ENCODE measurements at places on chromosomes 5 and 9. TPM values are rescaled to one million over a fixed set of nuclear protein-coding genes. Genes with fewer than 3 reads are reported as not detected.

DNA sequence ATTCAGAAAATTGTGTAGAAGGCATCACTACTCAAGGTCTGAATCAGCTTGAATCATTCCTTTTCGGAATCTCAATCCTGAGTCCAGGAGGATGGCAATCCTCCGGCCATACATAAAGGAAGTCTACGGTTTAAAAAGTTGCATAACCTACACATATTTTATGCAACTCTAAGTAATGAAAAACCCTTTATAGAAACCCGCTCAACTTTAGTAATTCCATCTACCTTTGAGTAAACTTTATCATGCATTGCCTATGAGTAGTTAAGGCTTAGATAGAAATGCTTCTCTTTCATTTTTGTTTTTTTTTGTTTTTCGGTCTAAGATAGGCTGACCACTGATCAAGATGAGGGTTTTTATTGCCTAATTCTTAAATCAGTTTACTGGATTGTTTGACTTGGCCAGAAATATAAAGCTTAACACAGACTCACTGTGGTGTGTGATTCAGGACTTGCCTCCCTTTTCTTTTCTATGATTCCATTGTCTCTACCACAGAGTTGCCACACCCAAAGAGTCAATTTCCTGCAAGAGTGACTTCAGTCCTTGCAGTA lies 85.0 kb downstream of the LURAP1L start:
- DNase-seq, result no peak

DNA sequence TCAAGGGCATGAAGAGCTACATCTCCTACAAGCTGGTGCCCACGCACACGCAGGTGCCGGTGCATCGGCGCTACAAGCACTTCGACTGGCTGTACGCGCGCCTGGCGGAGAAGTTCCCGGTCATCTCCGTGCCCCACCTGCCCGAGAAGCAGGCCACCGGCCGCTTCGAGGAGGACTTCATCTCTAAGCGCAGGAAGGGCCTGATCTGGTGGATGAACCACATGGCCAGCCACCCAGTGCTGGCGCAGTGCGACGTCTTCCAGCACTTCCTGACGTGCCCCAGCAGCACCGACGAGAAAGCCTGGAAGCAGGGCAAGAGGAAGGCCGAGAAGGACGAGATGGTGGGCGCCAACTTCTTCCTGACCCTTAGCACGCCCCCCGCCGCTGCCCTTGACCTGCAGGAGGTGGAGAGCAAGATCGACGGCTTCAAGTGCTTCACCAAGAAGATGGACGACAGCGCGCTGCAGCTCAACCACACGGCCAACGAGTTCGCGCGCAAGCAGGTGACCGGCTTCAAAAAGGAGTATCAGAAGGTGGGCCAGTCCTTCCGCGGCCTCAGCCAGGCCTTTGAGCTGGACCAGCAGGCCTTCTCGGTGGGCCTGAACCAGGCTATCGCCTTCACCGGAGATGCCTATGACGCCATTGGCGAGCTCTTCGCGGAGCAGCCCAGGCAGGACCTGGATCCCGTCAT lies 1.4 kb downstream of the SNX18 start:
- no peak for DNase-seq

DNA sequence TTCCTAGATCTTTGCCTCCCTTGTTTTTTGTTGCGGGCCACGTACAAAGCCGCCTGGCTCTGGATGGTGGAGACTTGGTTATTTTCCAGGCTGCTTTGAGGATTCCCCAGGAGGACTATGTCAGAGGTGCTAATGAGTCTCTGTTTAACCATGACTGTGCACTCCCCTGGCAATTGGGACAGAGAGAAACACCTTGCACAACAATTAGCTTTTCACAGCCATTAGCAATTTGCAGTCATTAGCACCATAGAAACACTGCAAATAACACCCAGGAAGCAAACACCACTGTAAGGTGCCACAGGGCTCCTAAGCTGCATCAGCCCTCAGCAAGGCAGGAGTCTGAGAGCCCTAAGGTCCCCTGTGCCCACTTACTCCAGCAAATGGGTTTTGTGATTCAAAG lies 201.0 kb upstream of the VLDLR start:
- DNase-seq, result no peak

DNA sequence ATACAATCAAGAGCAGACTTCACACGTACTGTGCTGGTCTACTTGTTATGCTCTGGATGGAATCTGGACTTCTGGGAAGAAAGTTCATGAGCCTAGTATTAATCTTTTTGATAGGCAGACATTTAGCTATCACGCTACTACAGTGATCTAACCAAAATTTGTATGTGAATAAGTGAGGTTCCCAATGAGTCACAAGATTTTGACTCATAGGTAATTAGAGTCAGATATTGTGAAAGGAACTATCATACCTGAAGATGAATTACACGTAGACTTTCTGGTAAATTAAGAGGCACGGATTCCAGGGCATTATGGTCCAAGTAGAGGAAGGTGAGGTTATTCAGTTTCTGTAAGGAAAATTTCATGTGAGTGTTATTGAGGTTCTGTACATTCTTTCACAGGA lies 18.4 kb downstream of the OGN start:
- DNase-seq, result no peak

DNA sequence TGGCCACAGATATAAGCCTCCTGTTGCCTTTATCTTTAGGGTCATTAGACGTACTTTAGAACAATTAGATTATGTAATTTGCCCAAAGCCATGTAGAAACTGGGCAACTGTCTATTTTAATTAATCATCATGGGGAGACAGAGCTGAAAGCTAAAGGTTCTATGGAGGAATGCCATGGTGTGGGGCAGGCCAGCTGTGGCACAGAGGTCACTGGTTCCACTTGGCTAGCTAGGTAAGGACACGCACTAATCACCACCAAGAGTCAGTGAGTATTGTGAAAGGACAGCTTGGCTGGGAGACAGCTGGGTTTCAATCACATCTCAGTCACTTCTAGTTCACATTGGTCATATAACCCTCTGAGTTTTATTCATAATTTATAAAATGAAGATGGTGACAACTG lies 81.7 kb downstream of the HMHB1 start:
- no peak for DNase-seq

GRCh38 chr5:151303666-151304065 lies at the start of gene SLC36A3:
Gene SLC36A3, minus strand, starts transcription at chr5:151303766. Its CDS starts 412 bp downstream, at chr5:151303354.
- DNase-seq, result no peak

DNA sequence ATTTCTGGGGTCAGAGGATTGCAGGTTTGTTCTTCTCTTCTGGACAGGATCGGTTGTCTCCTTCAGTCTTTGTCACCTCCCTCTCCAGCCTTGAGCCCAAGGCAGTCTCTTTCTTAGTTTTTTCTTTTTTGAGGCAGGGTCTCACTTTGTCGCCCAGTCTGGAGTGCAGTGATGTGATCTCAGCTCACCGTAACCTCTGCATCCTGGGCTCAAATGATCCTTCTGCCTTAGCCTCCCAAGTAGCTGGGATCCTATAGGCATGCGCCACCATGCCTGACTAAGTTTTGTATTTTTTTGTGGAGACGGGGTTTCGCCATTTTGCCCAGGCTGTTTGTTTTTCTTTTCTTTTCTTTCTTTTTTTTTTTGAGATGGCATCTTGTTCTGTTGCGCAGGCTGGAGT lies 6.1 kb downstream of the PRRC2B start:
- DNase-seq, result no peak

- DNase-seq, result peak; percentile 28
Measured at GRCh38 chr5:74851684-74852353, 14.4 kb downstream of the FAM169A start.

- DNase-seq, result peak; percentile 85
Measured at GRCh38 chr9:129783516-129784361, 19.2 kb upstream of the TOR1B start.

The PHF24 gene
- total RNA-seq, result not detected

- no peak for DNase-seq
Measured at GRCh38 chr5:126884269-126884819, 107.4 kb downstream of the LMNB1 start.

- DNase-seq, result no peak
Measured at GRCh38 chr5:75062925-75063531, 10.7 kb upstream of the GCNT4 start.

DNA sequence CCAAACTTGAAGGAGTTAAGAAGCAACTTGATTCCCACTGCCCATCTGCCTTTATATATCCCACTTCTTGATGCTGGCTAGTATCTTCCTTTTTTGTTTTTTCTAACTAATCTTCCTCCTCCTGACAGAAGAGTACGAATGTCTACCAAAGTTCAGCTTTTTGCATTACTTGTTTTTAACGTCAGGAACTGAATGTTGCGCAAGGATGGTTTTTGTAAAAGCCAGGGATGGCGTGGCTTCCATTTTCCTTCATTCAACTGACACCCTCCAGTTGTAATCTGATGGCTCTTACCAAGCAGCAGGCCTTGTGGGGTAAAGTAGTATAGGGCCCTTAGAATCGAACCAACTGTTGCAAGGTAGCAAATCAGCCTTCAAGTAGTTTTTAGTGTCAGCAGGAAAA lies 70.8 kb upstream of the GPR151 start:
- no peak for DNase-seq

The TMEM232 gene
- total RNA-seq, result 0.86 TPM

DNA sequence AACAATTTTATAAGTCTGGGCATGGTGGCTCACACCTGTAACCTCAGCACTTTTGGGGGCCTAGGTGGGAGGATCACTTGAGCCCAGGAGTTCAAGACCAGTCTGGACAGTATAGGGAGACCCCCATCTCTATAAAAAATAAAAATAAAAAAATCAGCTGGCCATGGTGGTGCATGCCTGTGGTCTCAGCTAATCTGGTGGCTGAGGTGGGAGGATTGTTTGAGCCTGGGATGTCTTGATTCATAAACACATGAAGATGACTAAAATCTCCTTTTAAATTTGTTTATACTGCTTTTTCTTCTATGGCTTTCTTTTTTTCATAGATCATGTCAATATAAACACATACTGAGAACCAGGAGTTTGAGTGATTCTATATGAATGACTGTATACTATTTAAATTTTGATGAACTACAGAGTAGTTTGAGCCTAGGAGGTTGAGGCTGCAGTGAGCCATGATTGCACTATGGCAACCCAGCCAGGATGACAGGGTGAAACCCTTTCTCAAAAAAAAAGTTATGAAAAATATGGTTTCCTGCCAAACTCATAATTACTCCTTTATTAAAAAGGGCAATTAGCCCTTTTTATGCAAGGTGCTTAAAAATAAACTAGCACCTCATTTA lies 14.2 kb downstream of the RIC1 start:
- DNase-seq, result peak; percentile 37

DNA sequence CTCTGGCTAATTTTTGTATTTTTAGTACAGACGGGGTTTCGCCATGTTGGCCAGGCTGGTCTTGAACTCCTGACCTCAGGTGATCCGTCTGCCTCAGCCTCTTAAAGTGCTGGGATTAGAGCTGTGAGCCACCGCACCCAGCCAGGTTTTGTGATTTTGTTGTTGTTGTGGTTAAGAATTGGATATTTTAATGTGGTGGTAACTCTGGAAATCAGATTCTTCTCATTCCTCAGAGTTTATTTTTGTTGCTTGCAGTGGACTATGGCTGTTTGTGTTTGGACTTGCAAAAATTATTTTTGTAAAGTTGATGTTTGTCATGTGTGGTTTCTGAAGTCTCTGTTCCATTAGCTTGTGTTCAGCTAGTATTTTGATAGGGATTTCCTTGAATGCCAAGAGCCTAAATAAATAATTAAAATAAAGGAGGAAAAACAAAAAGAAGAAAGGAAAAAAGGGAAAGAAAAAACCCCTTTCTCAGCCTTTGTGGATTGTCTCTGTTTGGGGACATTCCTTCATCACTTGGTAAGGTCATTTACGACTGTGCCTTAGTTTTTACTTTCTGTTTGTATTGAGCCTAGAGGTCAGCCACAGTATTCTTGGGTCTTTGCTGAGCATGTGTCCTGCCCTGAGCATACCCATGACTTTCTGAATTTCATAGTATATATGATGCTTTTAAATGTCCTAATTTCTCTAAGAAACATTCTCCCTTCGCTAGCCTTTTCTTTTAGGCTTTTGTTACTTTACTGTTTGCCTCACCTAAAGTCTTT lies 37.3 kb downstream of the PBX3 start:
- DNase-seq, result no peak

The C9orf50 gene
- not detected for total RNA-seq

DNA sequence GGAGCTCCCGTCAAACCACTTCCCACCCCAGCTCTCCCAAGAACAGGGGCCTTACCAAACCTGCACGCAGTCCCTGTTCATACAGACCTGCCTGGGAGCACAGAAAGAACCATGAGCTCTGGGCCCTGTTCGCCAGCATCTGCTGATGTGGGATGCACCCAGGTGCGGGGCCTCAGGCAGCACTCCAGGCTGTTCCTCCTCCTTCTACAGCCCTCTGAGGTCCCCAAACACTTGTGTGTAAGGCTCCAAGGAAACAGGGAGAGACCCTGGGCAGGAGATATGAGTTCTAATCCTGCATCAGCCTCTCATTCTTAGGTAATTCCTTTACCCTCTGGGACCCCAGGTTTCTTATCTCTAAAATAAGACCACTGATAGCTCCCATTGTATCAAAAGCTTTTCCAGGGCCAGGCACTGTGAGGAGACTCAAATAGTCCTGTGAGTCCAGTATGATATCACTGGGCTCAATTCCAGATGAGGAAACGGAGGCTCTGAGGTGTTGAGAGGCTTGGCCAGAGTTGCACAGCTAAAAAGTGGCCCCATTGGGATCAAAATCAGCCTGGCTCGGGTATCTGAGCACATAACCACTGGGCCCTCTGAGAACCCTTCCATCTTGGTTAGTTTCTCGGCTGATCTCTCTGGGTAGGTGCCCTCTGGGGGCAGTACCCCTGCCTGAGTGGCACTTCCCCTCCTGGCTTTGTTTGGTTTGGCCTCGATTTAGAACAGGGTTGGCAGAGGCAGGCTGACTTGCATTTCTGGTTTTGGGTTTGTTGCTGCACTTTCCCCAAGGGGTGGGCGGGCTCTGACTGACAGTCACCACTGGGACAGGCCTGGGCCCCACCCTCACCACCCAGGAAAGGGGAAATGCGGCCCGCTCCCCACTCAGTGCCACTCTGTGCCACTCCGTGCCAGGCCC lies 116.8 kb downstream of the RGS3 start:
- DNase-seq, result peak; percentile 84

The ARSI gene
- total RNA-seq, result not detected

GRCh38 chr5:138468133-138468965 lies 3.1 kb downstream of the EGR1 start:
- DNase-seq, result no peak
